HuH-7 (cell line): ENCODE measurements at places on chromosomes 16 and 17.

DNA sequence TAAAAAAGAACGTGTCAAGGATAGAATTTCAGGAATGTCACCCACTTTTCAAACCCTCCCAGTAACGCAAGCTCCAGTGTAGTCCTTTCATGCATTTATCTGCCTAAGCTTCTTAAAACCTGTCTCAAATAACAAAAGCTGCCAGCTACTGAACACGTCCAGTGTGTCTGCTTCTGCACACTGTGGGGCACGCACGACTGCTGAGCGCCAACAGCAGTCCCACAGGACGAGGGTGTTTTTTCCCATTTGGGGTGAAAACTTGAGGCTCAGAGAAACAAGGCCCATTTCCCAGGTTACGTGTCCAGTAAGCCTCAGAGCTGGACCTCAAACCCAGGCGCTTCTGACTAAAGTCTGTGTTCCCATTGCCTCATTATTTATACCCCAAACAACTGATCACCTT, 17.2 kb downstream of the NTAN1 start:
- DNase-seq, result no peak

DNA sequence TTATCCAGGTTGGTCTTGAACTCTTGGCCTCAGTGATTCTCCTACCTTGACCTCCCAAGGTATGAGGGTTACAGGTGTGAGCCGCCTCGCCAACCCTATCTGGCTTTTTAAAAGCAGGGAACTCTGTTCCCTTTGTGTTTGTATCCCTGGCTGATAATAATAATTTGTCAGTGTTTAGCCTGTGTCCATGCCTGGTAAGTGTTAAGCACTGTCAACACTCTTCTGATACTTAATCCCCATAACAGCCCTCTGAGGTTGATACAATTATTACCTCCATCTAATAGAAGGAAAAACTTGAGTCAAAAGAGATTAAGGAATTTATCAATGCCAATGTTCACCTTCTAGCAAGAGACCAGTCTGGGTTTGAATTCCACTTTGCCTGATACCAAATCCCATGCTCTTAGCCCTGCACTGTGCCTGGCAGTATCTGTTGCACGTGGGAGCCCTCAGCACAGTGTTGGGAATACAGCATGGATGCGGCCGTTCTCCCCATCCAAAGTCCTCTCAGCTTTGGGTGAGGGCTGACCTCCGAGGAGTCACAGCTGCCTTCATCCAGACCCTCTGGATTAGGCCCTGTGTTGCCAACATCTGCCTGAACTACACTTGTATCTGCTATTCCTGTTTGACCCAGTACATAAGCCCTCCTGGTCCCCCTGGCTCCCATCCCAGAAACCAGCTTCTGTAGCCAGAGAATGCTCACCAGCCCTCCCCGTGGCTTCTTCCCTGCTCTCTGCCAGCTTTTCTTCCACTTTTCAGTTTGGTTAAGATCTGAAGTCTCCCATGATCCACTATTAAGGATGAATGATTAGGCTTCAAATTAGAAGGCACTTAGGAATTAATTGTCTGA, 335.6 kb upstream of the ASIC2 start:
- no peak for DNase-seq

DNA sequence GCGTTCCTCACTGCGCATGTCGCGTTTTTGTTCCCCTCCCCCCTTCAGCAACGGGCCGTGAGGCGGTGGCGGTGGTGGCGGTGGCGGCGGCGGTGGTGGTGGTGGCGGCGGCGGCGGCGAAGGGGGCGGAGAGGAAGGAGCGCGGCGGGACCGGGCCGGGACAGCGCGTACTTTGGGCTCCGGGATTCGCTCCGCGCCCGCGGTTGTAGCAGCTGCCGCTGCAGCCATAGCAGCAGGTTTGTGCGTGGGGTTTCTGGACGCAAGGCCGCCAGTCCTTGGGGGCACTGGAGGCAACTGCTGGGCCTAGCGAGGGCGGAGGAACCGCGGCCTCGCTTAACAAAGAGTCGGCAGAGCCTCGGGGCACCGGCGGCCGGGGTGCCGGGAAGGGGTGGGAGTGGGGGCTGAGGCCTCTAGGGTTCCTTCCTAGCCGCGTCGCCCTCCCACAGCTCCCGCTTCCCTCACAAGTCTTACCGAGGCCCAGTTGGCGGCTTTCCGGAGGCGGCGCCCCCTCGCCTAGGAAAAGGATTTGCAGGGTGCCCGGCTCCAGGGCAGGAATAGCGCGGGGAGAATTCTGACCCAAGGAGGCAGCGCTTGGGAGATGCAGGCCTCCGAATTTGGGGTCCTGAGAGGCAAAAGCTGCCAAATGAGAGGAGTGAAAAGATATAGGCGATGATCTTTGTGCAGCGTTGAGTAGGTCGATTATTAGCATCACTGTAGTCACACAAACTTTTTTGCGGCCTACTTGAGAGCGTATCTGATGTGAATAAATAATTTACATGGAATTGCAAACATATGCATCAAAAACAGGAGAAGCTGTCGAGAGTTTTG, at the start of gene DDX42:
Gene DDX42 (plus strand): TSS at position 30 of the 828 bp plus-strand sequence. CDS start 12,880 bp downstream, outside the sequence.
- peak; percentile 84 for DNase-seq

DNA sequence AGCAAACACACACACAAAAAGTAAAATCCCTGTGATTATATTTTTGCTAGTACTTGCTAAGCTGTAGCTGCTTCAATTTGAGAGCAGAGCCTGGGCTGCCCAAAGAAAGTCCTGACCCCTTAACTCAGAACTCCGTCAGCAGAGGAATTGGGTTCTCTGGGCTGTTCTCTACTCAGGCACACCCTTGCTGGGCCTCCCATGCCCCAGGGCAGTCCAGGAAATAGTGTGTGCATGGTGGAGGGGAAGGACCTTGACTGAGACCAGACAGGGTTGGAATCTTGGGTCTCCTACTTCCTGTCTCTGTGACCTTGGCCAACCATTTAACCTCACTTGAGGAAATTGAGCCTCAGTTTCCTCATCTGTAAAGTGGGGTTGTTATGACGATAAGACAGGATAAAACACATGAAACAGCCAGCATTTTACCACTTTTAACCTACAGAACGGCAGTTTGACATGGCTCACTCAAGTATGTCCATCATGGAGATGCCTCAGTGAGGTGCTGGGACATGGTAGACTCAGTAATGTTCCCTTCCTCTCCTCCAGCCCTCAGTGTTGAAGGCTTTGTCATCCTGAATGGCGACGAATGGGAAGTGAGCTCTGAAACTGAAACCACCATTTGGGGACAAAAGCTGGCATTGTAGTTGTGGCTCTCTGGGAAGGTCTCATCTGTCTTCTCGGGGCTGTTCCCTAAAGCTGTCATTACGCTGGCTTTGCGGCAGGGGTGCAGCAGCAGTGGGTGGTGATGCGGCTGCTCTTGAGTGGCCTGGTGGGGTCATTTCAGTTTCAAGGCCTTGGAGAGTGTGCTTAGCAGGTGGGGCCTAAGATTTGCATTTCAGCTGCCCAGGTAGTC, 74.9 kb downstream of the CMIP start:
- DNase-seq, result no peak

- no peak for DNase-seq
These were observed 27.6 kb downstream of the CYB561 start for GRCh38 chr17:63418540-63418939.

DNA sequence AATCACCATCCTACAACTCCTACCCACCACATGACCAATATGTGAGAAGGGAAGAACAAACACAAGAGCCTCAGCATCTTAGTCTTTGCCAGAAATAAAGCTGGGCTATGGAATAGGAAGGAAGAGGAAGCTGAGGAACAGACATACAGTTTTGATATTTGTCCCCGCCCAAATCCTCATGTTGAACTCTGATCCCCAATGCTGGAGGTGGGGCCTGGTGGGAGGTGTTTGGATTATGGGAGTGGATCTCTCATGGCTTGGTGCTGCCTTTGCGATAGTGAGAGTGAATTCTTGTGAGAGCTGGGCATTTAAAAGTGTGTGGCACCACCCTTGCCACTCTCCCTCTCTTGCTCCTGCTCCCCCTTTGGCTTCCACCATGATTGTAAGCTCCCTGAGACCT, 52.4 kb upstream of the NLK start:
- DNase-seq, result no peak

GRCh38 chr16:3607161-3607560, 4.2 kb downstream of the SLX4 start:
- no peak for DNase-seq

DNA sequence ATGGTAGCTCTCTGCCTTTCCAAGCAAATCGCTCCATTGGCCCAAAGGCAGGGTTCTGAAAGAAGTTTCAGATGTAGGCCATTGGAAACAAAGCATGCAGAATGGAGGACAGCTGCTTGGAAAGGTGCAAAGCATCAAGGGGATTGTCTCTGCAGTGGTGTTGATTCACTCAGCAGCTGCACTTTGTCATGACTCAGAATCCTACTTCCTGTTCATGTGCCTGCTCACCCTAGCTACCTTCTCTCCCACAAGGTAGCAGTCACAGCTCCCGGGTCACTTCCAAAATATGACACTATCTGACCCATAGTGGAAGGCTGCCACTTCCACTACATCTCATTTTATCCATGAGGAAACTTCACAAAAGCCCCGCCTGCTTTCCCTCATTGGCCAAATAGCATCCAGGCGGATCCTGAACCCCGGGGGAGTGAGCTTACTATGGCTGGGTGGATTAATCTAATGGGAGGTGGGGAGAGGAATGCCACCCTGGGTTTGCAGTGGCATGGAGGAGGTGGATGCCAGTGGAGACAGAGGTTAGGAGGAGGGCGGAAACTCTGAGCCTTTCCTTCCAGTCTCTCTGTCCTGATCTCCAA, 74.7 kb upstream of the NKD1 start:
- no peak for DNase-seq

- DNase-seq, result no peak
These were observed 45.0 kb downstream of the KCNJ16 start for GRCh38 chr17:70119983-70120382.

DNA sequence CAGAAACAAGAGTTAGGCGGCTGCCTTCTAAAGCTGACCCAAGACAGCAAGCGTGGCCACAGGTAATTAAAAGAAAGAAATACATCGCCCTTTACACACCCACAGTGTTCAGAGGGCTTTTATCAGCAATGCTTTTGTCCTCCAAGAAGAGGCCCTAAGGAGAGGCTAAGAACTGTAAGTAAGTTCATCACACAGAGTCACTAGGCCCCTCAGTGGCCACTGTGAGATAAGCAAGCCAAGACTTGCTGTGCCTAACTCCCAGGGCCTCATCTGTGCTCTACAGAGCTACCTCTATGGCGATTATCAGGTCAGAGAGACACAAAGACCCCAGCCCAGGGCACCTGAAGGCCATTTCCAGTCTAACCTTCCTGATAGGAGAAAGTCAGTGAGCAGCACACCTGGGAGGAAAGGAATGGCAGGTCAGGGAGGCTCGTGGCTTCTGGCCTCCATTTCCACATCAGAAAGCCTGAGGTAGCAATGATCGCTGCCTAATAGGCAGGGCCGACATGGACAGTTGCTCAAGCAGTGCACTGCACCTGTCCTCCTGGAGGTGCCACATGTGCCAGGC, 545.2 kb upstream of the CDH11 start:
- no peak for DNase-seq

DNA sequence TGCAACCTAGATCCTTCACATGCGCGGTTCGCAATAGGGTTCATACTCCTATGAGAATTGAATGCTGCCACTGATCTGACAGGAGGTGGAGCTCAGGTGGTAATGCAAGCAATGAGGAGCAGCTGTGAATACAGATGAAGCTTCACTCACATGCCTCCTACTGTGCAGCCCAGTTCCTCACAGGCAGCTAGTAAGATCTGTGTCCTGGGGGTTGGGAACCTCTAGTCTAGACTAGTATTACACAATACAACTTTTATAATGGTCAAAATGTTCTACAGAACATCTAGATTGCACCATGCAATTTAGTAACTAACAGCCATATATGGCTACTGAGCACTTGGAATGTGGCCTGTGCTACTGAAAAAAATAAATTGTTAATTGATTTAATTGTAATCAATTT, 26.7 kb downstream of the ABCA5 start:
- no peak for DNase-seq

DNA sequence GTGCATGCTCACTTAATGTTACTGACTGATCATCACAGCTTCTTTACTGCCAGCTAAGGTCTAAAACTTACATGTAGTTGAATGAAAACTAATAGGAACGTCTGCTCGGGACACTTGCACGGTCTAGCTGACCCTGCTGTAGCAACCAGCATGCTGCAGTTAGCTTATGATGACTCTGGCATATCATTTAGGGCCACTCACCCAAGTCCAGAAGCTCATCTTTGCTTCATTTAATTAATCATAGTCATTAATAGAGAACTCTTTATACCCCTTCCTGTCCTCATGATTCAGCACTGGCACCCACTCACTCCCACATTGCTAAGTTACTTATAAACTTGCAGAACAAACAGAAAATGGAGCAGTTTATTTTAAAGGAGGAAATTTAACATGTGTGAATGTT, 136.3 kb downstream of the NLK start:
- no peak for DNase-seq

- no peak for DNase-seq
These were observed 12.1 kb downstream of the PIMREG start for GRCh38 chr17:6456321-6456720.

GRCh38 chr17:57211543-57211942, 44.8 kb upstream of the MSI2 start:
- DNase-seq, result peak; percentile 37

DNA sequence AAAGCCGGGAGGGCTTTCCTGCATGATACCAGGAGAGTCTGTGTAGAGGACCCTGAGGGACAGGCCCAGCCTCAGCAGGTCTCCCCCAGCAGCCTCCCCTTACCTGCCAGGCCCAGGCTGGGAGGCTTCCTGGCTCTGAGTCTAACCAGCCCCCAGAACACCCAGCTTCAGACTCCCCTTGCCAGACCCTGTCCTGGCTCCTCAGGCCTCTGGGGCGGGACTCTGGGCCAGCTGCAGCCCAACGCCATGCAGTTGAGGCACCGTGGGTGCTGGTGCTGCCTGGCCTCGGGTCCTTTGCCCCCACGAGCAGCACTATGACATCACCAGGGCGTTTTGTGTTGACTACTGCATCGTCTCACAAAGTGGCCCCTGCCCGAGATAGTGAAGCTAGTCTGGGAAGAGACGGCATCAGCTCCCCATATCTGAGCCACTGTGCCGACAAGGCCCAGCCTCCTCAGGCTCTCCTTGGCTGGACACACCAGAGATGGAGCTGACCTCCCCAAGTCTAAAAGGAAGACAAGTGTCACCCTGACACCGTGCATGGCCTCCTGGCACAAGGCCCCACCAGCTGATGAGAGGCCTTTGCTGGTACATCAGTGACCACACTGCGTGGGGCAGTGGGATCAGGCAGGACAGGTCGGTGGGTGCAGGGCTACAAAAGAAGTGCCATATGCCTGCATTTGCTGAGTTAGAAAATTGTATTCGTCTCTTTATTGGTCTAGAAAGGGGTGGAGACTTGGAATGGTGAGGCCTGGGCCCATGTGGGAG, 10.6 kb downstream of the ALDH3A1 start:
- DNase-seq, result no peak

GRCh38 chr16:2458887-2459646, 842 bp upstream of the TEDC2 start:
- DNase-seq, result no peak
